ENCODE measurements at places on chromosomes 6 and 20.

DNA sequence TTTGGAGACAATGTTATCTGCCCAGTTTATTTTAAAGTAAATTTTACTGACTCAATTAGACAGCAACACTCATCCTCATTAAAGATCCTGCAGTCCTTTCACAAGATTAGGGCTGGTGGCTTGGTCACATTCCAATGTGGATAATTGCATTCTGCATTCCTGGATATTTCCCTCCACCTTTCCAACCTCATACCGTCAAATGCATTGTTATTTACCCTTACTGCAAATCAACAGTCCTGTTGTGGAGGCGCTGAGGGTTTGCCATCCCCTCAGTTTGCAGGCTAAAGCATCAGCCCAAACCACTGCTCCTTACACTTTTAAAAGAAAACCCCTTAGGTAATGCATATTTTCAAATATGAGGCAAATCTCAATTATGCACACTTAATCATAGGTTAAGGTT lies 5.4 kb downstream of the CITED2 start:
- no peak for DNase-seq

- DNase-seq, result no peak
Observed at GRCh38 chr20:61157301-61157700, 94.8 kb upstream of the CDH4 start.

- no peak for DNase-seq
Observed at GRCh38 chr6:73050706-73051105, 174.6 kb downstream of the KHDC1L start.

DNA sequence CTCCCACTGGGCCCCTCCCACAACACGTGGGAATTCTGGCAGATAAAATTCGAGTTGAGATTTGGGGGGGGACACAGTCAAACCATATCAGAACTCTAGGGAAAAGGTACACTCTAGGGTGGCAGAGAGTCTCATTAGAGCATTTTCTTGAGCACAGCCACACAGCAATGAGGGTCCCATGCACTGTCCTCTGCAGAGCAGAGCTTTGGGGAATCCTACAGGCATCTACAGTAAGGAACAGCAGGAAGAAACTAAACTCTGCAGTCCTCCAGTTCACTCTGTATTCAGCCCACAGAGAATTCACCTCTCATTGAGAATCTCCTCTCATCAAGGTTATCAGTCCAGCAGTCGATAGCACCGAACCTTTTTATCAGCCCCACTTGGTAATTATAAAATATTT lies 438.6 kb upstream of the NOX3 start:
- no peak for DNase-seq

- no peak for DNase-seq
Observed at GRCh38 chr20:32357375-32357868, 709 bp upstream of the ASXL1 start.

DNA sequence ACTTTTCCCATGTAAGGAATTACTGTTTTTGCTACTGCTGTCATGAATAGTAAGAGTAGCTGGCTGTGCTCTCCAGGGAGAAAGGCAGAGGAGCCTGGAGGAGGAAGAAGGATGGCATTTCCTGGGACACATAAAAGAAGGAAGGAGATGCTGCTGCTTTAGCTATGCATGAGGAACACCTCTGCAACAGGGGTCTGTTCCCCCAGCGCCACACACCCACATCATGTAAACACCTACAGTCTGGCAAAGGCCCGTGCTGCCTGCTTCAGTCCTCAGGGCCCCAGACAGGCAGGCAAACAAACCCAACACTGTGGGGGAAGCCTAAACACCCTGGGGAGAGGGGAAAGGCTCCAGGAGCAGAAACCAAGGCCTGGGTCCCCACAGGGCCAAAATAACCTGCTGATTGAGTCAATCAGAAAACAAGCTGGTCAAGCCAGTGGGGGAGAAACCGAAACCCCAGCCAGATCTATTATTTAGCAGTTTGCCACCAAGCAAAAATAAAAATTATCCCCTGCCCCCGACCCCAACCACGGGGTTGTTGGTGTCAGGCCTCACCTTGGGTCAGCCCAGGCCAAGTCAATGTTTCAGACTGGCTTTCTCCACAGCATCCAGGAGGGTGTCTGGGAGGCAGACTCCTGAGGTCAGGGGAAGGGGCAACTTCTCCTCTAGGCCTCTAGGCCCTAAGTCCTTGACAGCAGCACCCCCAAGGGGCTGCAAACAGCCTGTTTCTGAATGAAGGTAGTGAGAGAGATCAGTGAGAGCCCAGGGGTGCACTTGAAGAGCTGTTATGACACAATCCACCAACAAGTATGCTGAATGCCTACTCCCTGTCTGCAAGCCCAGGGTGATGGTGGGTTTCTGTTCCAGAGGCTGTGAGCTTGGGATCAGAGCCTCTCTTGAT lies 34.6 kb upstream of the SCUBE3 start:
- no peak for DNase-seq

GRCh38 chr6:159067334-159067733 lies 22.5 kb upstream of the TAGAP start:
- DNase-seq, result no peak

GRCh38 chr20:51397137-51397536 lies 145.4 kb downstream of the NFATC2 start:
- no peak for DNase-seq

- DNase-seq, result no peak
Observed at GRCh38 chr20:57236813-57237584, 29.4 kb downstream of the BMP7 start.

GRCh38 chr6:12241493-12242175 lies 48.5 kb upstream of the EDN1 start:
- DNase-seq, result no peak

- no peak for DNase-seq
Observed at GRCh38 chr20:21228511-21228910, 74.6 kb upstream of the XRN2 start.

DNA sequence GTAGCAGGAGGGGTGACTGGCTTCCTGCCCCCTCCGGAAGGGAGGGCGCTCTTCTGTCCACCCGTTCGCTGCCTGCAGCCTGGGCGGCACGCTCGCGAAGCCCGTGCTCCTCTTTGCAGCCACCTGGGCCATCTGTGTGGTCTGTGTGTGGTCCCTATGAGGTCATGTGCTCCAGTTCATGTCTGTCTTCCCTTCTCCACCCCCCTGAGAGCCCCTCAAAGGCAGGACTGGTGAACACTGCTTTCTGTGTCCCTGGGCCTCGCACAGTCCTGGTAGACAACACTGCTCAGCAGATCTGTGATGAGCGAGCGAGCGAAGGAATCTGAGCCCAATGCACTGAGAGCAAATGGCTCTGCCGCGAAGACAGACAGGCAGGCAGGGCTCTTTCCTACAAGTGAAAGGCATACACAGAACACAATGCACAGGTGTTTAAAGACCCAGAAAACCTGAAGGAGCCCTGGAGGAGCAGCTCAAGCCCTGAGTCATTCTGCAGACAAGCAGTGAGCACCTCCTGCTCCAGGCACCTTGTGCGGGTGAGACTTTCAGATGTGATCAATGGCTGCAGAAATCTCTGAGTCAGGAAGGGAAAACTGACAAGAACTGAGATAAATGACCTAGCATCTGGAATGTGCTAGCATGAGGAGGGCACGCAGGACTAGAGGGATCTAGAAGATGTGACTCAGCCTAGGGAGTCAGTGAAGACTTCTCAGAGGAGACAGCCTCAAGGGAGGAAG lies 27.1 kb downstream of the PPP1R3G start:
- no peak for DNase-seq

- no peak for DNase-seq
Observed at GRCh38 chr6:8415913-8416312, 19.4 kb downstream of the SLC35B3 start.

DNA sequence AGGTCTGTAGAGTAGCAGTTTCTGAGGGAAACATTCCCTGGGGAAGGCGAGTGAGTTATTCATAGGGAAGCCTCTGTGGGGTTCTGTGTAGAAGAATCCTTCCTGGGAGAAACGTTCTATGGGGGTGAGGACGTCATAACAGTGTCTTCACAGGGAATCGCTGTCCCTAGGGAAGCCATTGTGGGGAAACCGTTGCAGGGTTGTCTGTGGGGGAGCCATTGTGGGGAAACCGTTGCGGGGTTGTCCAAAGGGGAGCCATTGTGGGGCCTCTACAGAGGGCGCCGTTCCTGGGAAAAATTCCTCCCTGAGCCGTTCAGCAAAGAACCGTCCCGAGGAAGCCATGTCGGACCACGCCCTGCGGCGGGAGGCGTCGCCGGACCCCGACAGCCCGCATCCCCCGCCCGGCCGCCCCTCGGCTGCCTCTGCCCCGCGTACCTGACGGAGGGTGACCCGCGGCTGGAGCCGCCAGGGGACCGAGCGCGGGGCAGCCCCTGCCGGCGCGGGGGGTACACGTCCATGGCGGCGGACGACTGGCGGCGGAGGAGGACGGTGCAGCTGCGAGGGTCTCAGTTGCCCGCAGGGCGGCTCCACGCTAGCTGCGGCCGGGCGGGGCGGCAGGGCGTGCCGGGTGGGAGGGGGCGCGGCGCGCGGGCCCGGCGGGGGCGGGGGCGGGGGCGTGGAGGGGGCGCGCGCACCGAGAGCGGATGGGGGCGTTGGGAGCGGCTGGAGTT lies at the start of gene DNAAF9:
Gene DNAAF9 (minus strand): TSS at position 630 of the 731 bp plus-strand sequence. CDS start 112 bp downstream, at position 518.
- DNase-seq, result peak; percentile 53

DNA sequence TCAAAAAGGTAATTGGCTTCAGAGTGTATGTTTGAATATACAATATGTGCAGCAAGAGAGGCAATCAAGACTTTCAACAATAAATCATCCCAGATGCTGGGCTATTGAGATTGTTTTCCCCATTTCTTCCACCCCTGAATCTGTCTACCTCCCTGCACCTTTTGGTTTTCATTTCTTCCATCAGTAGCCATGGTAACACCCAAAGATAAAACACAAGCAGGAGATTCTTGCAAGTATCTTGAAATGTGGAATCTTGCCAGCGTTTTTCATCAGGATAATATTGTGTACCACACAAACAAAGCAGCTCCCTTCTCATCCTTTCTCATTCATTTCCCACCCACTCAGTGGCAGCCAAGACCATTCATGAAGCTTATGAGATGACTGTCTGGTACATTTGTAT lies 73.0 kb upstream of the NRSN1 start:
- DNase-seq, result no peak

GRCh38 chr6:44682280-44682679 lies 294.8 kb downstream of the CDC5L start:
- no peak for DNase-seq

GRCh38 chr6:111803804-111804203 lies 69.4 kb downstream of the FYN start:
- DNase-seq, result no peak
